ENCODE measurements at places on chromosomes 5 and 9.

GRCh38 chr5:116992681-116993080 is 418.1 kb upstream of the SEMA6A start:
- no peak for DNase-seq

DNA sequence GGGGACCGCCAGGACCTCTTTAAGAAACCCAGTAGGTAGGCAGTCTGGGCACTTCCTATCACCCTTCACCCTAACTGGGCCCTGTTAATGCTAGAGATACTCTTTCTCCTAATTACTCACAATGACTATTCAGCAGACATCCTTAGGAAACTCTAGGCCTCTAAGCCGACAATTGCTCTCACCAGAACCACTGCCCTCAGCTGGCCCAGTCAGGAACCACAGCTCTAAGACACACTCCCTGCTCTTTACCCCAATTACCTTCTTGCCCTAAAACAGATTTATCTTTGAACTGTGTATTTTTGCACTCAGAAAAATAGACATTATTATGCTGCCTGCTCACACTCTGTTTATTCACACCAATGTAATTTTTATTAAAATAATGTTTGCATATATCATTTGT is 432.6 kb upstream of the SLC30A5 start:
- no peak for DNase-seq

DNA sequence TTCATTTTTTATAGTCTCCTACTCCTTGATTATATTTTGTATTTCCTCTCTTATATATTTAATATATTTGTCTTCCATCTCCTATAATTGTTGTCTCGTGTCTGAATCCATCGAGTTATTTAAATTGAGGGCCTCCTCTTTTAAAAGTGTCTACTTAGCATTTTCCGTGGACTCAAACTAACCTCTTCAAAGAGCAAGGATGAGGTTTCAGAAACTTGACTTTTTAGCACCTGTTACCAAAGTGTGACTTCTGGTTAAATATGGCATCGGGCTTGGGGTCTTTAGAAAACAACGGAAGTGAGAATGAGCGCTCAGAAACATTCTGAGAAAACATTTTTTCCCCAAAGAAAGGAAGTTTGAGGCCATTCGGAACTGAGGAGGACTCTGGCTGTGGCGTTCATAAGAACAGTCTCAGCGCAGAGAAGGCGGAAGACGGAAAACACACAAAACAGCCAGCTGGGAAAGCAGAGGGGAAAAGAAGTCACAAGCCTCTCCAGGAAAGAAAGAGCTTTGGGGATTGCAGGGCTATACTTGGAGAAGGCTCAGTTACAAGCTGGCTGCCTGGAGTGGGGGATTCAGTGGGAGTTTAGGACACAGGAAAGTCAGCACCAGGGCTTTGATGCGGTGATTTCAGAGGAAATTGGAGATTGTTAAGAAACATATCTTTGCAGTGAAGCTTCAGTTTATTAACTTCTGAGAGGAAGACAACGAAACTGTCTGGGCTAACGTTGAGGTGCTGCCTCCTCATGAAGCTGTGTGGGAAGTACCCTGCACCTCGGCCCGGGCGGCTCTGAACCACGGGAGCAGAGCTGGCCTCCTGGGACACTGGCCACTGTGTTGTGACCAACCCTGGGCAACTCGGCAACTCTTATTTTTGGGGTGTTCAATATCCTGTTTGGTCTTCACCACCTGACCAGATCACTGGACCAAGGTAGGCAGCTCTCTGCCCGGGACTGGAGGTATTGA is 25.1 kb upstream of the IRX2 start:
- DNase-seq, result no peak

GRCh38 chr5:163248333-163248732 is 189.1 kb upstream of the CCNG1 start:
- DNase-seq, result no peak

DNA sequence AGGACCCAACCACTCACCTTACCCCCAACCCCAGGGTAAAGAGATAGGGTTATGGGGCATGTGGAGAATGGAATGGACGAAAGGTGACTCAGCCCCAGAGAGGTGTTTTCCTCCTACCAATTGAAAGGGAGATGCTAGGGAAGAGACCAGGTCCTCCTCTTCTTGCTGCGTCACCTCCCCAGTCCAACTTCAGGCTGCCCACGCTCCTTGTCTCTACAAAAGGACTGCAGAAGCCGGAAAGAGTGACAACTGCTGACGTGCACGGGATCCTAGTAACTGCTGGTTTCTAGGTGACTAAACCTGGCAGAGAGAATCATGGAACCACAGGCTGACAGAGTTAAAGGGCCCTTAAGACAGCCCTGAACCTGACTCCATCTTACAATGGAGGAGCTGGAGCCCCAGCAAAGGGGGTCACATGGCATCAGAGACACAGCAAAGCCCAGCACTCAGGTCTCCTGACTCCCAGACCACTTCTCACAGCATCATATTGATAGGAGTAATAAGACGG is 2.2 kb downstream of the GPX3 start:
- DNase-seq, result no peak

DNA sequence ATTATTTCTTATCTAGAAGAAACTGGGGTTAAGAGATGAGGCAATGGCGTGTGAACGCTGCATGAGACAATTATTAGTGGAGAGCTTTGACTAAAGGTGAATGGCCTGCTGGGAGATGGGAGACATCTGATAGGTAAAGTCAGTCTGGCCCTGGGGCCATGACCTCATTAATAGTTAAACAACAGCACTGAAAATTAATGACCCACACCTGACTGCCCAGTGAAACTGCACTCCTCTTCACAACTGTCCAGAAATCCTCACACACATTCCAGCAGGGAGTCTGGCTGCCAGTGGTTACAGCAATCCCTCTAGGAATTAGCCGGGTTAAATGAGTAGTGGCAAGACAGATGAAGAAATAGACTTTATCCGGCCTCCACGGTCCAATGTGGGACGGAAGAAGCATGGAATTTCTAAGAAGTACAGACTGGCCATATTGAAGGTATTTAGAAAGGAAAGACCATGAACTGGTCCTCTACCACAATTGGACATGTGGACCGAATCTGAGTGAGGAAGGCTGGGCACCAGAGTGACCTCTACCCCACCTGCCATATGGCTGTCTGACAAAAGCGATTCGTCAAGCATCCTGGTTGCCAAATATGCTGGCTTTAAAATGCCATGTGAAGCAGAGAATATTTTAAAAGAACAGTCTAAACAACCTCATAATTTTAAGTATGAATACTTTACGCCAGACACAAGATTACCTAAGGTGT is 138.4 kb downstream of the EFNA5 start:
- no peak for DNase-seq

- peak; percentile 65 for DNase-seq
These were observed 21.5 kb downstream of the PLPP7 start for GRCh38 chr9:131310833-131311554.

DNA sequence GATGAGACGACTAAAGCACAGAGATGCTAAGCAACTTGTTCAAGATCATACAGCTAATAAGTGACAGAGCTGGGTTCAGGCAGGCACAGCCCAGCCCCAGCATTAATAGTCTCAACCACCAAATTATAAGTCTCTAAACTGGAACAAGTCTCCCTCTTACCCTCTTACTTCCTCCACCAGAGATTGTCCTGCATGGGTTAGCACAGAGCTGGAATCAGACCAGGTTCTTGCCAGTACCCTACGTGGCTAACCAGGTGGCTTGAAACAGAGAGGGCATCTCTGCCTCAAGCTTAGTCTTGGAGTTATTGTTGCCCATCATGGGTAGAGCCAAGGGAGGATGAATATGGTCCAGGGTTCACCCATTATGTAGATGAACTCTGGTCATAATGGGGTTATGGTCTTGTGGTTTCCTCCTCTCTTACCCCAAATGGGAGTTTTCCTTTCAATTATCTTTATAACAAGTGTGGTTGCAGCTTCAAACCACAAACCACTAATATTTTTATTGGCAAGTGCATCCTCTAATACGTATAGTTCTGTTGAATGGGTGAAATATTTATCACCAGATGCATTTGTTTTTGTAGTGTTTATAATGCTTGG is 8.3 kb upstream of the XPA start:
- no peak for DNase-seq

DNA sequence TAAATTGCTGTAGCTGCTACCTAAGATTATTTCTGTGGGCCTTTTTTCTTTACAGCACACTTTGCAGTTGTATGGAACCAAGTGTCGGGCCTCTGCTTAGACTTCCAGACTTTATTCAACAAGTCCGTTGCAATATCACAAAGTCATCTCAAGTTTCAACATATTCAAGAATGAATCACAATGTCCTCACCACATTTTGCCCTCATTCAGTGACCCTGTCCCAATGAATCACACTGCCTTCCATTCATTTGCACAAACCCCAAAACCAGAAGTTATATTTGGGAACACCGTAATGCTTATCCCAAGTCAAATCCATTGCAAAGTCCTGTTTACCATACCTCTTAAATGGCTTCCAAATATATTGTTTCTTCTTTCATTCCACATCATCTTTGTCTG is 439.6 kb downstream of the CSNK1G3 start:
- DNase-seq, result no peak

DNA sequence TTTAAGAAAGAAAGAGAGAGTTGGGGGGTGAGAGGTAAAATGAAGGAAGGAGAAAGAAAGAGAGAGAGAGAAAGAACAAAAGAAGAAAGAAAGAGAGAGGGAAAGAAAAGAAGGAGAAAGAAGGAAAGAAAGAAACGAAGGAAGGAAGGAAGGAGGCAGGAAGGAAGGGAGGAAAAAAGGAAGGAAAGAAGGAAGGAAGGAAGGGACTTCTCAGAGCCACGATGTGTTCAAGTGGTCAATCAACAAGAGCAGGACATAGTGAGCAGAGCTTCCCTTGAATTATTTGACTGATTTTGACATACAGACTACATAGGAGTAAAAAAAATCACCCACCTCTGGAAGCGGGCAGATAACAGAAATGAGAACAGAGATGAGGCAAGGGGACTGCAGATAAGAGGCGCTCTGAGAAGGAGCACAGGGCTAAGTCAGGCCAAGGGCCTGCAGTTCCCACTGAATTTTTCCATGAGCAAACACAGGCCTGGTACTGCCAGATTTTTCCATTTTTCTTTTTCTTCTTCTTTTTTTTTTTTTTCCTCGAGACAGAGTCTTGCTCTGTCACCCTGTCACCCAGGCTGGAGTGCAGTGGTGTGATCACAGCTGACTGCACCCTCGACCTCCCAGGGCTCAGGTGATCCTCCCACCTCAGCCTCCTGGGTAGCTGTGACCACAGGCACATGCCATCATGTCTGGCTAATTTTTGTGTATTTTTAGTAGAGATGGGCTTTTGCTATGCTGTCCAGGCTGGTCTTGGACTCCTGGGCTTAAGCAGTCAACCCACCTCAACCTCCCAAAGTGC is 77.7 kb upstream of the IL17B start:
- DNase-seq, result no peak

DNA sequence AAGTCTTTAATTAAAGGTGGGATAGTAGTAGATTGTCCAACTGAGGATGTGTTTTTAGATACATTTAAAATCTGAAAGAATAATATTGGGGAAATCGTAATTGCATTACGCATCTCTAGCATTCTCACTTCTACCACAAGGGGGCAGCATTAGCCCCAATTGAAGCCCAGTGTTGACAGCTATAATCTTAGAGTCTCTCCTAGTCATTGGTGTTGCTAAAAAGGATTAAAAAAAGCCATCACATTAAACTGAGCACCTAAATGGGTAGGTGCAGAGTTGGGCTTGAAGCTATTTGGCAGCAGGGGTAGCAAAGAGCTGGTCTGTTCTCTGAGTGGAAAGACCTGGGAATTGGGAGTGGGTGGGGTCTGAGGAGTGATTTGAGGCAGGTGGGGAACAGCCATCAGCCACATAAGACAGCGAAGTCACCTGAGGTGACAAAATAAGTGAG is 177.2 kb downstream of the OSTF1 start:
- DNase-seq, result peak; percentile 20

- no peak for DNase-seq
These were observed 26.6 kb downstream of the PTPDC1 start for GRCh38 chr9:94110821-94111252.

GRCh38 chr5:151896031-151896691 is 28.5 kb downstream of the GLRA1 start:
- no peak for DNase-seq

DNA sequence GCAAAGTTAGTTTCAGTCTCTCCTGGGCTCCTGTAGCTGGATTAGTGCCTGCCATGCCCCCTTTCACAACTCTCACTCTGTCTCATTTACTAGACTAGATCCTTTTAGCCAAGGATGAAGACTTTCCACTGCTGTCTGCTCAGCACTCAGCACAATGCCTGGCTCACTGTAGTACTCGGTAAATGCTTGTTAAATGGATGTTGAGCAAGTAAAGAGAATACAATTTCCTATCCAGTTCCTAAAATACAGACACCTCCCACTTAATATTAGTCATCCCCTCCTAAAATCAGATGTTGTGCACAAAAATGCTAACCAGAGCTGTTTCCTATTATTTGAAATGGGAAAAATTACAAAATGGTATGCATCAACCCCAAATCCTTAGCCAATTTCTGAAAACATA is 195.8 kb downstream of the SREK1 start:
- no peak for DNase-seq

DNA sequence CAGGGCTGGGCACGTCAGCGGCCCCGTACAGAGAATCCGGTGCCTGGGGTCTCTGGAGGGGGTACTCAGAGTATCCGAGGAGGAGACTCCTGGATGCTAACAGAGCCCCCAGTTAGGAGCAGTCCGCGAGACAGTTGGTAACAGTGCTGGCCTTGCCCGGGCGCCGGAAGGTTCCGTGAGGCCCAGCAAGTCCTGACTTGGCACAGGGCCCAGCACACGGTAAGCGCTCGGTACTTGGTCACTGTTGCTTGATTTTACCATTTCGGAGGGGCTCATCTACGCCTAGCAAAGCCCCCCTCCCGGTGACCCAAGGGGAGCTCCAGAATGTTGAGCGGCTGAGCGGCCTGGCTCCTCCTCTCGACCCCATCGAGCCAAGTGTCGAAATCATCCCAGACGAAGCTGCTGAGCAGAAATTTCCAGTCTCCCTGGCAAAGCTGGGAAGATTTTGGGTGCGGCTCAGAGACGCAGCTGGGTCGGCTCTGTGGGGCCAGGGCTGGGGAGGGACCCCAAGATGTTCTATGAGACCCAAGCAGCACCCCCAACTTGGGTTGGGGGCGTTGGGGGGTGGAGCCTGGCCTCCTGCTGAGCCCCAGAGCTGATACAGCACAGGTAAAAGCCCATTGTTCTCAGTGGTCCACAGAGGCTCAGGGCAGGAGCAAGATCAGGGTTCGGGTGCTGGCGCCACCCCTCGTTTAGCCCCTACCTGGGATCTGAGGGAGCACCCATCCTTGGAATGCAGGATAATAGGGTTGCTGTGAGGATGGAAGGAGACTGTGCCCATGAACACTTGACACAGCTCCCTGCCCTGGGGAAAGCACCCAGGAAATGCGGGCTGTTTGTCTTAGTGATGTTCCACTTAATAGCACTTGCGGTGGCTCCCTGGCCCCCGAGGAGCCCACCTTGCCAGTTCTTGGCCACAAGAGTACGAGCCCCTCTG is 137.2 kb downstream of the C9orf50 start:
- peak; percentile 12 for DNase-seq

Data from activated T-cell treated with anti-CD3 and anti-CD28 coated beads for 48 hours (primary cell).